Myocyte (in vitro differentiated cells): ENCODE measurements at places on chromosomes 5 and 9.

DNA sequence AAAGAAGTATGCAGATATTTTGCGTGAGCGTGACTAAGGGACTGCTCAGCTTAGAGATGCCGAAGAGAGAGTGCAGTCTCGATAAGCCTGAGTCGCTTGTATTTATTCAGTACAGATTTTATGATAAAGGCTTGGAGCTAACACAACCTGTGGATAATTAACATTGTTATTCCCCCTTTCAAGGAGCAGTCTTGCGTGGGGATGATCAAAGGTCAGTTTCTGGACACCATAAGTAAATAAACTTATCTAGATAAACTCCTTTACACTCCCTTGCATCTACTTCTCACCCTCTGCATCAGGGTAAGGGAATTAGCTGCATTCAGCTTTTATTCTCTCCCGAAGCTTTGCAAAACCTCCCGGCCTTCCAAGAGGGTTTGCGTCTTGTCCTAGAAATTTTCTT lies 357.8 kb upstream of the ST8SIA4 start:
- DNase-seq: no peak

- no peak for DNase-seq
Measured at GRCh38 chr5:168260353-168261226, 30.9 kb upstream of the WWC1 start.

DNA sequence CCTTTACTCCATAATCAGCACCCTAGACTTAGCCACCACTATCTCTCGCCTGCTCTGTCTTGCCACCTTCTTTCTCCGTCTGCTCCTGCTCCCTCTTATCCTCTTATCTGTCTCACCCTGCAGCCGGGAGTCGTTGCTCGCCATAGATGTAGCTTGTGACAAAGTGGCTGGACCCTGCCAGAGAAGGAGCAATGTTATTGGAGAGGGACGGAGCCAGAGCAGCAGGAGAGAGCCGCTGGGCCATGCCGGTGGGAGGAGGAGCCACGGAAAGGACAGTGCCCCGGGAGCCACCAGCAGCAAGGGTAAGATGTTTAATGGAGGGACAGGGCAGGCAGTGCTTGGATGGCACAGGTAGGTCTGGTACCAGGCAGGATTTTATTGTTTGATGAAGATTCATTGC lies 137.3 kb downstream of the SEC61B start:
- DNase-seq: no peak

DNA sequence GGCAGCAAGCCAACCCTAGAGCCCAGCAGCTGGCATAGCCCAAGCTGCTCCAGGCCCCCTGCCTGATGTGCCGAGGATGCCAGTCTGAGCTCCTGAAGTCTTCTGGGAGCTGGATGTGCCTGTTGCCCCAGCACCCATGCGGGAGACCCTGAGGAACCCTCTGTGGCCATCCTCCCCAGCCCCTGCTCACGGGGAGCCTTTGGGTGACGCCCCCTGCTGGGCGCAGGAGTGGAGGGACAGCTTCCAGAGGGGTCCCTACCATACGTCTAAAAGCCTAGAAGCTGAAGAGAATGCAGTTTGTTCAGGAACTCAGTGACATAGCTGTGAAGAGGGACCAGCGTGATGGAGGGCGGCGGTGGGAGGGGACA lies 33.1 kb upstream of the MVB12B start:
- DNase-seq: no peak

GRCh38 chr9:91059713-91060112 lies 258.1 kb downstream of the SYK start:
- DNase-seq: no peak

GRCh38 chr5:36614657-36615308 lies 8.4 kb downstream of the SLC1A3 start:
- DNase-seq: no peak
